ENCODE measurements at places on chromosomes 5 and 9. TPM values are rescaled to one million over a fixed set of nuclear protein-coding genes. Genes with fewer than 3 reads are reported as not detected.

DNA sequence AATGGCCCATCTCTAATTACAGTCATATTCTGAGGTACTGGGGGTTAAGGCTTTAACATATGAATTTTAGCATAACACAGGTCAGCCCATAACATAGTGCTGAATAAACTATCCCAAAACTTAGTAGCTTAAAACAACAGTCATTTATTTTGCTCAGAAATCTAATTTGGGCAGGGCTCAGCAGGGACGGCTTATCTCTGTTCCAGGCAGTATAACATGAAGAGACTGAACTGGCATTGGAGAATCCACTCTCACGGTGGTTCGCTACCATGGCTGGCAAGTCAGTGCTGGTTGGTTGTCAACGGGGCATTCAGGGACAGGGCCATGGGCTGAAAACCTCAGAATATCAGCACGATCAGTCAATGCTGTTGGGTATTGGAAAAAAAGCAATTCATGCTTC is 520.8 kb upstream of the DAP start:
- DNase-seq = no peak

GRCh38 chr9:29806937-29807618 is 2233.8 kb upstream of the C9orf72 start:
- no peak for DNase-seq

DNA sequence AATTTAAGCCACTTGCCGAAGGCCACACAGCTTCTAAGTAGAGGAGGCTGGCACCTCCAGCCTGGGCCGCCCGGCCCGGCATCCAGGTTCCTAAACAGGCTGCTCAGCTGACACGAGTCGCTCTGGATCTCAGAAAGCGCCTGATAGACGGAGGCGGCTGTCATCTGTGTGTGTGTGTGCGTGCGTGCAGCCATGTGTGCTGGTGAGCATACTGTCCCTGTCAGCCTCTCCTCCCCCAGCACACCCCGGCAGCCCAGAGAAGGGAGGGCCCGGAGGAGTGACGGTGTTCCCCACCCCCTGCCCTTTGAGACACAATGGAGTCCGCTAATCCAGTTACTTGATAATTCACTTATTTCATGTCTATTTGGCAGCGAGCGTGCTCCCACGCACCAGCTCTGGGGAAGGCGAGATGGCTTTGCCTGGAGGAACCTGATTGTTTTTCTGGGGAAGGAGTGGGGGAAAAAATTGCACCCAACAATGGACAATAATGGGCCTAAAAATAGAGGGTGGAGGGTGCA is 20.0 kb downstream of the NTNG2 start:
- no peak for DNase-seq

GRCh38 chr9:38641985-38642864 is 21.8 kb upstream of the ANKRD18A start:
- peak; percentile 60 for DNase-seq

DNA sequence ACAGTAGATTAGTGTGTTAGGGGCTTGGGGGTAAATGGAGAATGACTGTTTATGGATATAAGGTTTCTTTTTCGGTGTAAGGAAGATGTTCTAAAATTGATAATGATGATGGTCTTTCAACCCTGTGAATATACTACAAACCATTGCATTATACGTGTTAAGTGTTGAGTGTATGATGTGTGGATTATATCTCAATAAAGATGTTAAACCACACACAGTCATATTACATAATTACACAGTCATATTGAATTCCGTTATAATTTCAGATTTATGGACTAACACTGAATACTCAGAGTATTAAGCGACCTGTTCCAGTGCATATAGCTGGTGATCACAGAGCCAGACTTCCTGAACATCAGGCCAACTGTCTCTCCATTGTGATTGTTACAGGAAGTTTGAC is 68.1 kb downstream of the F2RL2 start:
- DNase-seq = no peak

- DNase-seq = peak; percentile 55
Measured at GRCh38 chr9:99824378-99825171, 2.9 kb downstream of the NR4A3 start.

GRCh38 chr9:97528529-97529230 is 27.2 kb downstream of the TMOD1 start:
- no peak for DNase-seq

DNA sequence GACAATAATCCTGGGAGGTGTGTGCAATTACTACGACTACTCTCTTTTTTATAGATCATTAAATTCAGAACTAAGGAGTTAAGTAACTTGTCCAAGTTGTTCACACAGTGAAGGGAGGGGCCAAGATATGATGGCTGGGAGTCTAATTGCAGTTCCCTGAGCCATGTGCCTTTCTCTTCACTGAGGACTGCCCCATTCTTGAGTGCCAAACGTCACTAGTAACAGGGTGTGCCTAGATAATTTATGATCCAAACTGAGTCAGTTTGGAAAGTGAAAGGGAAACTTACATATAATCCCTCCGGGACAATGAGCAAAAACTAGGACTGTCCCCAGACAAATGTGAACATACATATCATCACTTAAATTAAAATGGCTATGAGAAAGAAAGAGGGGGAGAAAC is 20.2 kb downstream of the IL7R start:
- DNase-seq = peak; percentile 65

DNA sequence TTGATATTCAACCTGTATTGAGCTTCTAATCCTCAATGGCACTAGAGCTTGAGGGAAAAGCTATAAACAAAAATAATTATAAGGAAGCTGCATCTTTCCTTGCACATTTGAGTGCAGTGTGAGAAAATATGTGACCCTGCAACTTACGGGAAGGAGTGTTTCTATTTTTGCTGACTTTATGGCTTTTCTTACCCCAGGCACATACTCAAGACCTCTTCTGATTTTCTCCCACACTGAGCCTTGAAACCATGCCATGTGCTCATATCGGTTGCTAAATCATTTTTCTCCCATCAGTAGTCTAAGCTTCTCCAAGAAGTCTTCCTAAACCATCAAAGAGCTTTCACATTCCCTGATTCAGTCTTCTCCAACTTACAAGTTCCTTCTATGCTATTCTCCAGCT is 91.5 kb downstream of the CDH6 start:
- no peak for DNase-seq

GRCh38 chr9:110731437-110732028 is 62.9 kb downstream of the MUSK start:
- no peak for DNase-seq

GRCh38 chr9:91694081-91694870 is 255.8 kb downstream of the ROR2 start:
- no peak for DNase-seq

DNA sequence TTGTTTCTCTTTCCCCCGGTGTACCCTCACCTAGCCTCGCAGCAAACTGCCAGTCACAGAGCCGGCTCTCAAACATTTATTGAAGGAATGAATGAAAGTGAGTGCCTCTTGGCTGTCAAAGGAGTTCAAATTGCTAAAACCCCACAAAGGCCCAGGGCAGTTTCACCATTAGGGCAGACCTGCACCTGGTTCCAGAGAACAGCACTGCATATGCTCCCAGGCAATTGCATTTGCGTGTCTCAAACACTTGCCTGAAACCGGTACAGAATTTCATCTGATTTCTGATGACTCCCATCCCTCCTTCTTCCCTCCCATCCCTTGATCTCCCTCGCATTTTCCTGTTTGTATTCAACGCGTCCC is 165.6 kb upstream of the ZNF462 start:
- DNase-seq = no peak

DNA sequence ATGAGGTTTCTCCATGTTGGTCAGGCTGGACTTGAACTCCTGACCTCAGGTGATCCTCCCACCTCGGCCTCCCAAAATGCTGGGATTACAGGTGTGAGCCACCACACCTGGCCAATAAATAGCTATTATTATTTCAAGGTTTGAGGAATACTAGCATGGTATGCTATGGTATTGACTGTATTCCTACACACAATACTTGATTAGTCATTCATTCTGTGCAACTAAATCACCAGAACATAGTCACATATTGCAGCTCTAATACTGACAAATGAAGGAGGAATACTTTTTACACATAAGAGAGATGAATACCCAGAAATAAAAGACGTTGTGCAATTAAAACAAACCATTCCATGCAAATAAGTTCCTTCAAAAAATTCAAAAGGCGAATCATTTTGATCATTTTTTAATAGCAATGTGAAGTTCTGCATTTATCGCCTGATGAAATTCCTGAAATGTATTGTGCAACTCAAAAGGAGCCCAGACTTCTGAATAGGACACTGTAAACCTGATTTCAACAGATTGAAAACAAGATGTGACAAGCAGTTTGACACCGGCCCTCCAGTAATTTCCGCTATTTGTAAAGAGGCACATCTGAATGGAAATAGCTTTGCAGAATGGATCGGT is 687.4 kb upstream of the SEMA6A start:
- DNase-seq = no peak

GRCh38 chr9:18421391-18421790 is 52.6 kb upstream of the ADAMTSL1 start:
- DNase-seq = no peak

The OR1J4 gene
- not detected for total RNA-seq

The IFNA2 gene
- total RNA-seq = not detected

The HRH2 gene
- total RNA-seq = 1.0 TPM

The IFNK gene
- not detected for total RNA-seq

The ROR2 gene
- total RNA-seq = 2.8 TPM

The ACTBL2 gene
- total RNA-seq = 8.7 TPM

The SERF1A gene
- total RNA-seq = 13.2 TPM

The SLC35A4 gene
- total RNA-seq = 23.5 TPM
